ENCODE measurements at places on chromosomes 3 and 15. TPM values are rescaled to one million over a fixed set of nuclear protein-coding genes. Genes with fewer than 3 reads are reported as not detected.

DNA sequence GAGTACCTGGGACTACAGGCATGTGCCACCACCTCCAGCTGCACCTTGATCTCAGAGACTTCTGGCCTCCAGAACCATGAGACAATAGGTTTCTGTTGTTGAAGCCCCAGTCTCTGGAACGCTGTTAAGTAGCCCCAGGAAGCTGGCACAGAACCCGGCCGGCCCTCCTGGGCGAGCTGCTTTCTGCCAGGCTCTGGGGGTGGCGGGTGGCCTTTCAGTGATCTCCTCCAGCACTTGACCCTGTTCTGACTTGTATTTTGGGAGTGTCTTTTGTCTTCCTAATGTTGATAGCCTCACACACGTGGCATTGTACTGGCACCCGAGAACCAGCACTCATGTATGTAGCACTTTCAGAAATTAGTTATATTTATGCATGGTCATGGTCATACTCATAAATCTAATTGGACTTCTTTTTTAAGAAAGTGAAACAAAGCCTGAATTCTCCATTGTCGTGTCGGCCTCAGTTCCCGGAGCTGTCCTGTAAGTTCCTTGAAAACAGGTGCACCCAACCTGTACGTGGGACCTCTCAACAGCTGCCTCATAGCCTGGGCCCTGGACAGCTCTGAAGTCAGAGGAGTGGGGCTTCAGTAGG, 74.0 kb downstream of the TFRC start:
- no peak for DNase-seq

- DNase-seq = no peak
Observed at GRCh38 chr3:30526031-30526430, 80.4 kb upstream of the TGFBR2 start.

DNA sequence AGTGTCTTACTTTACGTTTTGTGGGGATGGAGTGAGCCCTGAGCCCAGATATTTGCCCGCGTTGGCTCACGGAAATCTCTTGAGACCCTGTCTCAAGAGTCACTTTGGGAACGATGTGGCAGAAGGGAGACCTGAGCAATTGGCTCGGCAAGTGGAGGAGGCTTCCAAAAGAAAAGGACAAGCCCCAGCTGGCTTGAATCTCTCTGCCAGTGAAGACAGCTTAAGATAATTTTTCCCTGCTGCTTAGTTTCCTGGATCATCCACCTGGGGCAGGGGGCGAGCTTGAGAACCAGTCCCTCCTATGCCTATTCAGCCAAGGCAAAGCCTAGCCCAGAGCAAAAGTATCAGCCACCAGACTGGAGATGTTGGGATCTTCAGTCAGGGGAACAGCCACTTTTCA, 708 bp downstream of the SEC22A start:
- DNase-seq = peak; percentile 4

GRCh38 chr3:169147238-169148008, 516.1 kb downstream of the MECOM start:
- peak; percentile 8 for DNase-seq

- no peak for DNase-seq
Observed at GRCh38 chr3:134186391-134186790, 64.3 kb downstream of the RYK start.

- DNase-seq = no peak
Observed at GRCh38 chr15:27495963-27496459, 525.0 kb downstream of the GABRG3 start.

DNA sequence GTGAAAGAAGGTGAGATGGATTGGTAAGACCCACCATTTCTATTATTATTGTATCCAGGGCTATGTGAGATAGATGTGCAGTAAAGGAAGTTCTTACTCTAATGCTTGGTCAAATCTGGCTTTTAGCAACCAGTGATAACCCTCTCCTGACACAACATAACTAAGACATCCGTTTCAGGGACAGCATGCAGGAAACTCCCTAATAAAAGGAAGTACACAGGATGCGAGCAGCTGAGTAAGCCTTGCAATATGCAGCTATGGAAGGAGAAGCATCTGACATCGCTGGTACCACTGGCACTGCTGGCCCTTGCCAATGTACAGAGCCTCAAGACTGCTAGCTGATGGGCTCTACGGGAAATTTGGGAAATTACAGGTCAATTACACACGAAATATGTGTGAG, 662.3 kb downstream of the NR2F2 start:
- no peak for DNase-seq

- no peak for DNase-seq
Observed at GRCh38 chr3:3102751-3103150, 7.4 kb downstream of the IL5RA start.

DNA sequence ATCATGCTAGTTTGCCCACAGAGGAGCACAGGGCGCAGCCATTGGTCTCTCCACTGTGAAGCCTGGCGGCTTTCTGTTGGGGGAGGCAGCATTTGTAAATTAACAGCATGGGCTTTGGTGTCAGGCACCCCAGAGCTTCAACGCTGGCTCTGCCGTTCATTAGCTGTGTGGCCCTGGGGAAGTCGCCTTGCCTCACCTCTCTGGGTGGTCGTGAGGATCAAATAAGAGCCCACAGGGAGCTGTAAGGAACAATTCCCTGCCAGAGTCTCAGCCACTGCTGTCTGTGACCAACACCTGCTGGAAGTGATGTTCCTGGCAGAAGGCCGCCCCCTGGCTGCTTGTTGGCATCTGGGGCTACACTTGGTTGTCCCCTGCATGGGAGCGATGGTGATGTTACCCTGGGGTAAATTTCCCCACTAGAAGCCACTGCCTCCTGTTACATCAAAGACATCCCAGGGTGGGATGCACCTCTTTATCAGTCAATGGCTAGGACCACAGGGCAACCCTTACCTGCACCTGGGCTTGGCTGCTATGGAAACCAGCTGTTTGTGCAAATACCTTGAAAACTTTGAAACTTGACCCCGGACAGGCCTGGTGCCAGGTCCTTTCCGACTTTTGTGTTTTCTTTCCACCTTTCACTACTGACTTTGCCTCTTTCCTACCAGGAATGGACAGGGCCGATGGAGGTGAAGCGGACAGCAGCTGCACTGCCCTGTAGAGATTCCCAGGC, 36.9 kb downstream of the DNASE1L3 start:
- DNase-seq = peak; percentile 61

GRCh38 chr15:48603922-48604321, 41.6 kb downstream of the FBN1 start:
- DNase-seq = no peak

DNA sequence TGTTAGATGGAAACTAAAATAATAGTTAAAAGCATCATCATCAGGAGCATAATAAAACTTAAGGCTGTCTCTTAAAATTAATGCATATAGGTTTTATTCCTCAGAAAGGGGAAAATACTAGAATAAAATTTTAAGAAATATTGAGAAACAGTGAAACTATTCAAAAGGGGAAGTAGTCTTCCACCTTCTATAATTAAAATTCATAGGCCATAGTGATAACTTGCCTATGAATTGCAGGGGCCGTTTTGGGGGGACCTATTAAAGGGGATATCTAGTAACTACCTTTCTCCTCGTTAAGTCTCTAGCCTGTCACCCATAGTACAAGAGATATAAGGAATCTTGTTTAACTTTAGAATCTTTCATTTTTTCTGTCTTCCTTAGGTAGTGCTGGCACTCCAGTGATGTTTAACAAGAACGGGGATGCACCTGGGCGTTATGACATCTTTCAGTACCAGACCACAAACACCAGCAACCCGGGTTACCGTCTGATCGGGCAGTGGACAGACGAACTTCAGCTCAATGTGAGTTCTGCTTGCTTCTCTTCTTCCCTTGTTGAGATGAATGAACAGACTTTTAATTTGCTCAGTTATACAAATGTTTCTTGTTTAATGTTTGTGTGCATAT, 600.4 kb downstream of the GRM7 start:
- no peak for DNase-seq

GRCh38 chr15:33830351-33830750, 137.9 kb upstream of the CHRM5 start:
- DNase-seq = no peak

DNA sequence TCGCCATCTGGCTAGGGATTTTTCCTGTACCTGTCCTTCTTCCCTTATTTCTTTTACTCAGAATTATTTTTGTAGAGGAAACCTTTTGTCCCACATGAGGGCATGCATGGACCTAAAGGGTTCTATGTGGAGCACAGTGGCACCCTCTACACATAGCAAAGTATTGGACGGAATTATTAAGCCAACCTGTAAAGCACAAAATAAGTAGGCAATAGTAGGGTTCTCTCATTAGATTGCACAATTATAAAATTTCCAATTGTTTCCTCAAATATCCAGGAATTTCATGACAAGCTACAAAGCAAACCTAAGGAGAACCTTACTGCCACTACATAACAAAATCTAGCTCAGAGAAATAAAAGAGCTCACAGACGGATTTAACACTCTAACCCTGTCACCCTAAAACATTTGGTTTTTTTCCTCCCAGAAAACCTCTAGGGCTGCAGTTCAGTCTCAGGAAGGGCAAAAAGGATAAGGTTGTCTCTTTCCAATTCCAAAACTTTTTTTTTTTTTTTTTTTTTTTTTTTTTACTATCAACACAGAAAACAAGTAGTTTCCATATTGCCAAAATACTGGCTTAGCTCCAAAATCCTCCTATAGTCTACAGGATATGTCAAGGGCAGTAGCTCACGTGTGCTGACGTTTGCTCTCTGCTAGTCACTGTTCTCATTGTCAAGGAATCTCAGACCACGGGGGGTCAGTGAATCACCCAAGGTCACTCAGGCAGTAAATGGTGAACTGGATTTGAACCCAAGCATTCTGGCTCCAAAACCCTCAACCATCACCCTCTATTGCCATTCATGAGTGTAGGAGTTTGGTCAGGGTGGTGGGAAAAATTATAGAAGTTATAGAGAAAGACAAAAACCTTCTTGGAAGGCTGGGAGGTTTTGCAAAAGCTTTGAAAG, 52.3 kb downstream of the NCEH1 start:
- no peak for DNase-seq

GRCh38 chr3:134810850-134811249, 15.8 kb downstream of the EPHB1 start:
- DNase-seq = no peak

- DNase-seq = no peak
Observed at GRCh38 chr3:189588070-189588469, 43.1 kb upstream of the TP63 start.

- DNase-seq = no peak
Observed at GRCh38 chr3:4139462-4140140, 163.6 kb upstream of the SETMAR start.

GRCh38 chr15:75234191-75234810, 23.8 kb upstream of the GOLGA6C start:
- no peak for DNase-seq

GRCh38 chr3:99537416-99537815, 101.0 kb upstream of the COL8A1 start:
- DNase-seq = no peak

- no peak for DNase-seq
Observed at GRCh38 chr3:116920826-116921610, 211.4 kb downstream of the TUSC7 start.

- DNase-seq = no peak
Observed at GRCh38 chr3:32319607-32320006, 72.0 kb upstream of the CMTM7 start.

GRCh38 chr15:59159210-59159609, 47.4 kb upstream of the LDHAL6B start:
- DNase-seq = no peak

- no peak for DNase-seq
Observed at GRCh38 chr15:88448991-88449461, 18.2 kb downstream of the MRPL46 start.

The CX3CR1 gene
- 0.79 TPM for total RNA-seq

The SEMA3F gene
- total RNA-seq = 0.25 TPM

The MFAP1 gene
- total RNA-seq = 34.1 TPM

The ARMC8 gene
- 36.8 TPM for total RNA-seq

The WDR72 gene
- total RNA-seq = not detected

The TADA3 gene
- total RNA-seq = 112 TPM

The SELENOS gene
- total RNA-seq = 42.9 TPM

The GYG1 gene
- 14.1 TPM for total RNA-seq

Data from activated T-cell treated with anti-CD3 and anti-CD28 coated beads, Interleukin-2, amount 50 U/mL, for 72 hours (primary cell).